MG63 (cell line): ENCODE measurements at places on chromosomes 1 and 21. TPM values are rescaled to one million over a fixed set of nuclear protein-coding genes. Genes with fewer than 3 reads are reported as not detected.

SGIP1 gene
- total RNA-seq = not detected in 2 replicates

OMA1 gene
- total RNA-seq = 24.3 and 58.4 TPM in 2 replicates

- DNase-seq = no peak
Observed at GRCh38 chr21:45313015-45313414, 25.3 kb upstream of the POFUT2 start.

DNA sequence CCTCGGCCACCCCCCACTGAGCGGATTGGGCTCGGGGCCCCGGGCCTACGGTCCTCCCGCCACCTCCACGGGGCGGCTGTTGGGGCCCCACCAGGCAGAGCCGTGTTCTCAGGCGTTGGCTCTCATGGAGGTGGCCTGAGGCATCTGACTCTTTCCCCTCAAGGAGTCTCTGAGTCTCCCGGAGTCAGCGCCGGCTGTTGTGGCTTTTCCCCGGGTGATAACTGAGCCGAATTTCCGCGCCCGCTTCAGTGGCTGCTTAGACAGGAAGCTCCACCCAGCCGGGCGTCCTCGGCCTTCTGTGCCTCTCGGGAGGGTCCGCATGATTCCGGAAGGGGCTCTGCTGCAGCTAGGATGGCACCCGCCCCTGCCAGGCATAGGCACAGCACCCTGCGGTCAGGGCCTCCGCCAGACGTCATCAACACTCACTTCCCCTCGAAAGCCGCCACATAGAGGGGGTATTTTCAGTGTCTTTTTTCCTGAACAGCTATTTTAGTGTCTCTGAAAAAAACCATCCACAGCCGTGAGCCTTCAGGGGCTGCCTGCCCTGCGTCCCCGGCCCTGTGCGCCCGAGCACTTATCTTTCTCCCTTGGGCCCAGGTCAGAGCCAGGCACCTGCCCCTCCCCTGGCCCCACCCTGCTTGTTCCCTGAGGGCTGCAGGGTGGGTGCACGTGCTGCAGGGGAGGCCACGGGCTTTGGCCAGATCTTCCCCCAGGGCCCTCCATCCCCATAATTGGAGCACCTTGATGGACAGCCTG, 72.9 kb downstream of the SKI start:
- no peak for DNase-seq

DNA sequence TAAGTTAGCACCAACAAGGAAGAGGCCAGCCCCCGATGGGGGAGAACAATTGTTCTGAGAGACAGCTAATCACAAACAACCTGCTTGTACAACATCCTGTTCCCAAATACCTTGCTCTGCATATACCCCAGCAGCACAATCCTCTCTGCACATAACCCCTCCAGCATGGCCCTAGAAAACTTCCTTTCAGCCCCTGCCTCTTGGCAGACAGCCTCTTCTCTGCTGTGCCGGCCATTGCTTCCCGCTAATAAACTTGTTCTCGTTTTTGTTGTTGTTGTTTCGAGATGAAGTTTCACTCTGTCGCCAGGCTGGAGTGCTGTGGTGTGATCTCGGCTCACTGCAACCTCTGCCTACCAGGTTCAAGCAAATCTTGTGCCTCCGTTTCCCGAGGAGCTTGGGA, 392.7 kb downstream of the SMYD3 start:
- DNase-seq = no peak

DNA sequence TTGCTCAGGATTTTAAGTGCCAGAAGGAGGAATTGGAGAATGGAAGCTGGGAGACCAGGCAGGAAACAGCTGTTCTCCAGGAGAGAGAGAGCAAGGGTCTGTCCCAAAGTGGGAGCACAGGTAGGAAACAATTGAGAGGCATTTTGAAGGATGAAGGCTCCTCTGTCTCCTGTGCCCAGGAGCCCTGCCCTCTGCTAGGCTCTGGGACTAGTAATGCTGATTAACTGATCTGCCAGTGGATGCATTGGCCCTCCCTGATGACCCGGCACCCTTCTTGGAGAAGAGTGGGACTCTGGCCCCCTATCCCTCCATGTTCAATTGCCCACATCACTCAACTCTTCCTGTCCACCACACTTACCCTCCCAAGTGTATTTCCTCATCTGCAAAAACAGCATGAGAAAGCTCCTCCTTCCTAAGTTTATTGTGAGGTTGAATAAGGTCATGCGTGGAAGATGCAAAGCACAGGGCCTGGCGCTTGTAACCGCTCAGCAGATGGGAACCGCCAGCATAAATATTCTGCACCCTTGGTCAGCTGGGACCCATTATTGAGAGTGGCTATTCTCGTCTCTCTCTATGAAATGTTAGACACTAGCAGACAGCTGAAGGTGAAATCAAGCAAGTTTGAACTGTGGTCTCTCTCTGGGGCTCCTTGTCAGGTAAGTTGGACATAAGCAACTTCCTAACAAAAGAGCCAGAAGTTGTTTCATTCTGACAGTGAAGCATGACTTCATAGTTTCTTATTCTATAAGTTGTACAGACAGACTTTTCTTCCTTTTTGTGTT, 63.0 kb upstream of the ANGPTL1 start:
- no peak for DNase-seq

ALDH4A1 gene
- total RNA-seq = 5.3 and 23.6 TPM in 2 replicates

DNA sequence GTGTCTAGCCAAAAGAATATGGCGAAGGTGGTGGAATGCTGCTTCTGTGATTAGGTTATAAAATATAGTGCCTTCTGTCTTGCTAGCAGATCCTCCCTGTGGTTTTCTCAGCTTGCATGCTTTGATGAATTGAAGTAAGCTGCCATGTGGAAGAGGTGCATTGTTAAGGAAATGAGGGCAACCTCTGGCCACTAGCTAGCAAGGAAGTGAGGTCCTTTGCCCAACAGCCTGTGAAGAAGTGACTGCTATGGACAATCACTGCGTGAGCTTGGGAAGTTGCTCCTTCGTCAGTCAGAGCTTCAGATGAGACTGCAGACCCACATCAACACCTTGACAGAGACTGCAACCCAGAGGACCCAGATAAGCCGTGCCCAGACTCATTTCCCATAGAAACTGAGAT, 109.4 kb downstream of the GIPC2 start:
- DNase-seq = no peak

- DNase-seq = no peak
Observed at GRCh38 chr1:204841798-204842197, 28.9 kb upstream of the NFASC start.

- DNase-seq = no peak
Observed at GRCh38 chr1:18899363-18900049, 2.8 kb downstream of the ALDH4A1 start.

DNA sequence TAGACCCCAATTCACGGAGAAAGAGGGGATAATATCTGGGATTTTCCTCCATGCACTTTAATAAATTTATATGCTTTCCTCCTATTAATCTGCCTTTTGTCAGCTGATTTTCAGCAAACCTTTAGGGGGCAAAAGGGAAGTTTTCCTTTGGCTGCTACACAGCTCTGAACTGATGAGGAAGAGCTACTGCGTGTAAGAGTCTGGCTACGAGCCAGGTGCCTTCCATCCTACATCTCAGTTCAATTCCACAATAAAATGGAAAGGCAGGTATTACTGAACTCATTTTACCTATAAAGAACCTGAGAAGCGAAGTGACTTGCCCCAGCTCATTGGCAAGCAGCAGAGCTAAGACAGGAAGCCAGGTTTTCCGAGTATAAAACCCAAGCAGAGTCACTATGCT, 28.3 kb upstream of the ZNF326 start:
- no peak for DNase-seq

- DNase-seq = no peak
Observed at GRCh38 chr21:33659568-33659949, 17.3 kb downstream of the ITSN1 start.

SPATA21 gene
- not detected in 2 replicates for total RNA-seq

- DNase-seq = no peak
Observed at GRCh38 chr1:233518344-233518743, 95.6 kb upstream of the KCNK1 start.
